ENCODE measurements at places on chromosomes 2 and 18. TPM values are rescaled to one million over a fixed set of nuclear protein-coding genes. Genes with fewer than 3 reads are reported as not detected.
A peak's percentile ranks its signal among the peaks of the same experiment; 100 is the strongest.

Gene HRH4
- 0.04 TPM for polyA plus RNA-seq

Gene PJVK
- 0.72 TPM for polyA plus RNA-seq

Gene ERICH2
- 0.24 TPM for polyA plus RNA-seq

DNA sequence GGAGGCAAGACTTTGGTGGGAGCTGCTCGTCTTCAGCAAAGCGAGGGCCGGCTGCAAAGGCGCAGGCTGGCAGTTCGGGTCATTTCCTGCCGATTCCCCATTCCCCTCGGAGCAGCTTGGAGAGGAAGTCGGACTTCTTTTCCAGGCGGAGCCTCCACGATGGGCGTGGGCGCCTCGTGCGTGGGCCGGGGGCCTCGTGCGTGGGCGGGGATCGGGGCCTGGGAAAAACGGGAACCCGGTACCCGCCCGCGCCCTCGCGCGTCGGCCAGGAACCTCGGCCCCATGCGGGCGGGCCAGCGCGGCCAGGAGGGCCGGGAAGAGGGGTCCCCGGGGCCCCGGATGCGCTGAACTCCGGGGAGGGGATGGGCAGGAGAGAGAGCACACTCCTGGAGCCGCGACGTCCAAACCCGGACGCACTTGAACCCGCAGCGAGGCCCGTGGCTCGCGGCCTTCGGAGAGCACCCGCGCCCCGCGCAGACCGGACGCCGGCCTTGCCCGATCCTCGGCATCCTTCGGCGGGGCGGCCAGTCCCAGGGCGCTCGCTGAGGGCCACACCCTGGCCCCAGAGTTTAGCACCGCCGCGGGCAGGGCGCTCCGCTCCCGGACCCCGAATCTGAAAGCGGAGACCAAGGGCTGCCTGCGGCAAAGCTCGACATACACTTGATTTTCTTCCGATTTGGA is 368.4 kb downstream of the MTX2 start:
- DNase-seq = peak; percentile 80

GRCh38 chr2:54880428-54880827 is 157.0 kb downstream of the EML6 start:
- DNase-seq = no peak

Gene SRD5A2
- polyA plus RNA-seq = 0.08 TPM

Gene IL36G
- not detected for polyA plus RNA-seq

DNA sequence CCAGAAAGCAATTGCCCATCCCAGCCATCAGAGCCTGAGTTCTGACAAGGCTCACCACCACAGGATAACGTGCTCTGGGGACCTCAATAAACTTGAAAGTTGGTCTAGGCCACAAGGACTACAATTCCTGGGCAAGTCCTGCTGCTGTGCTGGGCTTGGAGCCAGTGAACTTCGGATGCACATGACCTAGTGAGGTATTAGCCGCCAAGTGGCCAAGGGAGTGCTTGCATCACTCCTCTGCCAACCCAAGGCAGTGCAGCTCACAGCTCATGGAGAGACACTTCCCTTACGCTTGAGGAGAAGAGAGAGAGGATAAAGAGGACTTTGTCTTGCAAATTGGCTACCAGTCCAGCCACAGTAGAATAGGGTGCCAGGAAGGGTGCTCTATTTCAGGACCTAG is 219.6 kb downstream of the MBD2 start:
- DNase-seq = no peak

Gene DES
- polyA plus RNA-seq = 13,727 TPM

DNA sequence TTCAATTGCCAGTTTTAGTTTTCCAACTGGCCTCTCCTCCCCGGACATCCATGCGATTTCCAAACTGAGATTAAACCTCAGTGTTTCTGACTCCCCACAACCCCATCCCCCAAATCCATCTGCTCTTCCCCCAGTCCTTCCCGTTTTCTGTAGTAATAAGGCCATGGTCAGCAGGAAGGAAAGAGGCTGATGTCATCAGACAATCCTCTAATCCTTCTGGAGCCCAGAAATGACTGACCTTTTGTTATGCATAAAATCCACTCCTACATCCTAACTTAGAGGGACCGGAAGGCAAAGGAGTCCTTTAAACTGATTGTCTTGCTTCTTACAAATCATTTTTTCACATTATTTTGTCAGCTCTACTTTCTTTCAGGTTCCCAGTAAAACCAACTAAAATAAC is 155.8 kb downstream of the INO80D start:
- DNase-seq = no peak

Gene C2orf81
- 0.06 TPM for polyA plus RNA-seq

DNA sequence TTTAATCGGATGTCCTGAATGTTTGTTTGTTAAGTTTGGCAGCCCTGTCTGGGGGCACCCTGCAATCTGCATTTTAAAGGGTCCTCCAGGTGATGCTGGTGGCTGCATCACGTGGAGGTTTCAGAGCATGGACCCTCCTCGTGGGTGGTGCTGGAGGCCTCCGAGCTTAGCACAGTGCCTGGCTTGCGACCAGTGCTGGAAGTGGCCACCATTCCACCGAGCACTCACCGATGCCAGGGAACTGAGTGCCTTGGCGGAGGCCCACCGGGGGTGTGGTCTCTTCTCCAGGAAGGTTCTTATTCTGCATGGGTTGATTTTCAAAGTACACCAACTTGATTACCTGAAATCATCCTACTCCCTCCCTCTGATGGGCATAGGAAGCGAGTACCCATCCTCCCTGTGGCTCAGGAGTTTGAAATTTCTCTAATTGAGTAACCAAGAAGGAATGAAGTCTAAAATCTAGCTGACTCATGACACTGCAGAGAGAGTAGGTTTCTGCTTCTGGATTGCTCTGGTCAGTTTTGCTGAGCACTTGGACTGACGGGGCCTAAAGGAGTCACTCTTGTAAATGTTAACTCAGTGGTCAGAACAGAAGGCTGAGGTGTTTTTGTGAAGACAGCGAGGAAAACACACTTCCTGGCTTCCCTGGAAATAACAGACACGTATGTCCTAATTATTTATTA is 58.1 kb upstream of the SLC66A3 start:
- peak; percentile 36 for DNase-seq

- no peak for DNase-seq
Observed at GRCh38 chr2:641872-642815, 35.1 kb downstream of the TMEM18 start.

Gene DSG4
- polyA plus RNA-seq = not detected

Gene MYO5B
- 0.10 TPM for polyA plus RNA-seq

Gene KCMF1
- 74.6 TPM for polyA plus RNA-seq

Gene IGFBP2
- 10.0 TPM for polyA plus RNA-seq

DNA sequence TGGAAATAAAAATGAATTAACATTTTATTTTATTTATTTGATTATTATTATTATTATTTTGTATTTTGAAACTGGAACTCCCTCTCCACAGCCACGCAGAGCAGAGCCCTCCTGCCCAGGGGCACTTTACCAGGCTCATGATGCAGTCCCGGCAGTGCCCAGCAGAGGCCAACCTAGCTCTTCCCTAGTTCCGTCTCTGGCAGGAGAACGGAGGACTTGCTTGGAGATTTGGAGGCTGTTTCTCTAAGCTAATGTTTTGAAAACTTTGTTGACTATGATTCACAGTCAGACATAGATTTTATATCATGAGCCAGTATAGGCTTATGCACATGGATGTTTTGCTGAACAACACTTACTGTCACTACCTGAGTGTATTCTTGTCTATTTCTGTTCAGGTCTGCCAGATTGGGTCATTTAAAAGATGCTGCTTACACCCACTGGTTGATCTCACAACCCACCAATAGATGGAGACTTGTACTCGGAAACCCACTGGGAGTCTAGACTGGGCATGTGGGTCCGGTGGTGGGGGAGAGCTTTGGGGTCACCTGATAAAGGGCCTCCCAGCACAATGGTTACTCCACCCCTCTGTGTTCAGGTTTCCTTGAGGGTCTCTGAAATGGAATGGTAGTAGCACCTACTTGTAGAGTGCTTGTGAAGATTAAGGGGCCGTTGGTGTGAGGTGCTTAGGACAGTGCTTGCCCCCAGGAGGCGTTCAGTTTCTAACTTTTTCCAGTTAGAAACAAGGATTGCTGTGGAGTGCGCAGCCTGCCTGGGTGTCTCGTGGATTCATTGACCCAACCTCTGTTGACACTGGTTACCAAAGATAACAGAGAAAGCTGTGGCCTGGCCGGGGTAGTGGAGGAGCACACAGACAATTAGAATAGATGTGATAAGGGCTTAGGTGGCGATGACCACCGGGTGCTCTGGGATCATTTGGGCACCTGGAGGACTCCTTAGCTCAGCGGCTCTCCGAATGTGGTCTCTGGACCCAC is 177.3 kb downstream of the HAUS1 start:
- DNase-seq = peak; percentile 81

GRCh38 chr18:58716060-58716756 is 44.9 kb downstream of the MALT1 start:
- no peak for DNase-seq

- DNase-seq = peak; percentile 80
Observed at GRCh38 chr18:457140-457519, 43.4 kb downstream of the COLEC12 start.

Gene CCDC74B
- 0.21 TPM for polyA plus RNA-seq

DNA sequence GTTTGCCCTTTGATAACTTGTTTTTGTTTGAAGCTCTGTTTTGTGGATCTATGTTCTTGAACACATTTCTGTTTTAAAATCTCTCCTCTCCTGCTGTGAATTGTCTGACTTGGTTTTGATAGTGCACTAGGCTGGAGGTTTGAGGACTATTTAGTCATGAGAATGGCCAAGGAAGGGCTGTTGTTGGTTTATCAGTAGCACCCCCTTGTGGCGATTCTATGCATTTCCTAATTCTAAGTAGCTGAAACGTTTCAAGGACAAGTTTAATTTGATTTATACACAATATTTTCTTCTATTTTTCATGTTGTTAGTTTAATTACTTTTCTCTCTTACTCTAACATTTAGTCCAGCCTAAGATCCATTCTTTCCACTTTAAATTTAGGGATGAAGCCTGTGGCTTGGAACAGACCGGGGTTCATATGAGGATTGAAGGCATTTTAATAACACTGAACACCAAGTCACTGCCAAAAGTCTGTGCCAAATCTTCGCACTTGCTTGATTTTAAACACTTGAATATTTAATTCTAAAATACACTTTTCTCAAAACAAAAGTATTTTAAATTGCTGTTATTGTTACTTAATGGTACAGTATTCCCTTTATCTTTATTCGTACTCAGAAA is 166.0 kb downstream of the SOCS6 start:
- DNase-seq = no peak

Data from psoas muscle (tissue), 8 donors.